SW 1271 (cell line): ENCODE measurements at places on chromosomes 13 and 19.

DNA sequence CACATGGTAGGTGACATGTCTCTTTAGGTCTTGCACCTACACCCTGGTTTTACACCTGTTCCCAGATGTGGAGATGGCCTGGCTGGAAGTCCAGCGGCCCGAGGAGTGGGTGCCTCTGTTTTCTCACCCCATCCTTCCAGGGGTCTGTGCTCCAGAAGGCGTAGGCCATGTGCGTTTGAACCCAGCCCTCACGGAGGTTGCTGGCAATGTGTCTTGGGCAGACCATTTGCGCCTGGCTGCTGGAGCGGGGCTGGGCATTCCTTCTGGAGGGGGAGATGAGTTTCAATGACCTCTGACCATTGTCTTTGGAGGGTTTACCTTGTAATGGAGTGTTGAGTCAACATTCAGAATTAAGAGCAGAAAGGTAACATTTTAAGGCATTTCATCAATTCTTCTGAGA is 54.8 kb upstream of the ZNF536 start:
- DNase-seq: no peak

DNA sequence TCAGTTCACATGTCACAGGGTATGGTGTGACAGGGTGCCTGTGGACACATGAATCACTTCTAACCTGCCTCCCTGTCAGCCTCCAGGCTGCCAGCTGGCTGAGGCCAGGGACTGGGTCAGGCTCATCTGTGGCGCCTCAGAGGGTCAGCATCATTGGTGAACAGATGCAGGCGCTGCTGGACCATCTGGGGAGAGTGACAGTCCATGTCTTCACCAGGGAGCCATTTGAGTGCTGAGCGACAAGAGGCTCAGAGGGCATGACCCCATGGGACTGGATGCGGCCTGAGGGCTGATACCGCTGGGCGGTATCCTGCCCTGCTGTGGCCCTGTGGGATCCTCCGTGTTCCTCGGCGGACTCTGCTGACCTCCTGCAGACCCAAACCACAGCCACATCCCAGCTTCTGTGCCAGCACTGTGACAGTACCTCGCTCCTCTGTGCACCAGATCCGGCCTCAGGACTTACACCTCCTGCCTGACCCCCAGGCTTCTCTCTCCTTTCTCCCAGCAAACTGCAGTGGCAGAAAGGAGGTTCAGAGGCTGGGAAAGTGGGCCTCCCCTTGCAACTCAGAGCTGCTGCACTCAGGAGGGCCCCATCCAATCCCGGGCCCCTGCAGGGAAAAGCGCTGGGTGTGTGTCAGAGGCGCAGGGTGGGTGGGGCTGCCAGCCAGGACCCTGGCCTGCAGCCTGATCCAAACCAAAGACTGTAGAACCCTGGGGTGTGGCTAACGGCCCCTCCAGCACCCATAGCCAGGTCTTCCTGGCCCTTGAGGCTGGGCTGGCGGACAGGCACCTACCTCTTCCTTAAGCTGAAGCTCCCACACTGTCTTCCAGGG is 10.2 kb downstream of the ACTMAP start:
- DNase-seq: no peak

- DNase-seq: no peak
These were observed 113.4 kb upstream of the SLITRK5 start for GRCh38 chr13:87557788-87558187.

- no peak for DNase-seq
These were observed 25.6 kb downstream of the LRCH1 start for GRCh38 chr13:46578590-46578975.

DNA sequence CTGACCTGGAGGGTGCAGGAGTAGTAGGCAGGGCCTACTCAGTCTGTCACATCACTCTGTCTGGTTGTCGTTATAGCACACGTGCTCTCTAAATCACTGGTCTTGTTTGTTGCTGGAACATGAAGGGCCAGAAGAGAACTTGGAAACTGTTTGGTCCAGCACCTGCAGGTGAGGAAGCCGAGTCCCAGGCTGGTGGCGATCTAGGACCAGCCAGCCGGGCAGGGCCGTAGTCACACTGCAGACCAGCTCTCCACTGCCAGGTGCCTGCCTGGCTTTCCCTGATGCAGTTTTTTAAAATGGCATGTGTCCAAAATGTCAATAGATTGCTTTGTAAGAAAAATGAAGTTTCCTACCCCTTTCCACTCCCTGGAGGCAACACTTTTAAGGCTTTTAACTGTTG is 53.7 kb downstream of the GGACT start:
- DNase-seq: no peak

GRCh38 chr13:29791997-29792780 is 58.2 kb downstream of the UBL3 start:
- DNase-seq: no peak

- DNase-seq: no peak
These were observed 726 bp upstream of the PEPD start for GRCh38 chr19:33522371-33522662.

DNA sequence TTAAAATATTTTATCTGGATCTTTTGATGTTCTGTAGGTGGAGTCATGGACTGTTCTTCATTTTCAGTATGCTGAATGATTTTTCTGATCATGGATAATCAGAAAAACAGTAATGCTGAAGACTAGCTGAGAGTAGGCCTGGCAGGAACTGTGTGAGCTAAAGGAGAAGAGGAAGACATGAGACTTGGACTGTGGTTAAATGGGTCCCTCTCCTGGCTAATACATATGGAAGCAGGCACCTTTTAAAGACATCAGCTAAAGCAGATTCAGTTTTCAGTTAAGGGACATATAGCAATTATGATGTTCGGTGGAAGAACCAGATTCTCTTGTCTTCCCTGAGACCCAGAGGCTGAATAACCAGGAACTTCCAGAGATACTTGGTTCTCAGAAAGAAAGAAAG is 169.4 kb downstream of the OLFM4 start:
- DNase-seq: peak; percentile 3

GRCh38 chr13:111626371-111627305 is 306.2 kb downstream of the TEX29 start:
- no peak for DNase-seq

DNA sequence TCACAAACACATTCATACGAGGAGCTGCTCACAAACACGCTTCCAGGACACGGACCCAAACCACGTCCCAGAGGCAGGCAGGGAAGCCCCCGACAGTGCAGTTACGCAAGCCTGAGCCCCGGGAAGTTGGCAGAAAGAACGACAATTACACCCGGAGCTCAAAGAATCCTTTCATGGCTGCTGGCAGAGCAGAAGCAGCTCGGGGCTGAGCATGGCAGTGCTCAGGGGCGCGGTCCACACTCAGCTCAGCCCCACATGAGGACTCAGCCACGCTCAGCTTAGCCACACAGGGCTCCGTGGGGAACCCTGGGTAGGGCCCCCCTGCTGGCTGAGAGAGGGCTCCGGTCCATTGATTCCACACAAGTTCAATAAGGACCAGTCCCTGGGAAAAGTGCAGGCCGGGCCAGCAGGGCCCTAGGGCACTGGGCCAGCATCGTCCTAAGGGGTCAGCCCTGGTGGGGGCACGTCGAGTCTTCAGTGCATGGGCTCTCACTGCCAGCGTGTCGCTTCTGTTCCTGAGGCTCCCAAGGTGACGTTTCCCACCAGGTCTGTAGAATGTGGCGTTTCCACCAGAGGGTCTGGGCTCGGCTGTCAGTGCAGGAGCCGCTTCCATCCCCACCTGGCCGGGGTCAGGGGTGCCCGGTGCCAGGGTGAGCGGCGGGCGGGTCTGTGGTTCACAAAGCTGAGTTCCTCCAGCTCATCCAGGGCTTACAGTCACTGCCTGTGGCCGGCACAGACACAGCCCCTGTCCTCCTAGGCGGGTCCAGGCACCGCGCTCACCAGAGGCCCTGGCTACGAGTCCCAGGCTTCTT is 23.1 kb downstream of the GAS6 start:
- DNase-seq: no peak

GRCh38 chr19:51660975-51661600 is 14.5 kb upstream of the SIGLEC14 start:
- no peak for DNase-seq

- no peak for DNase-seq
These were observed 1.7 kb downstream of the COMP start for GRCh38 chr19:18789422-18789869.

DNA sequence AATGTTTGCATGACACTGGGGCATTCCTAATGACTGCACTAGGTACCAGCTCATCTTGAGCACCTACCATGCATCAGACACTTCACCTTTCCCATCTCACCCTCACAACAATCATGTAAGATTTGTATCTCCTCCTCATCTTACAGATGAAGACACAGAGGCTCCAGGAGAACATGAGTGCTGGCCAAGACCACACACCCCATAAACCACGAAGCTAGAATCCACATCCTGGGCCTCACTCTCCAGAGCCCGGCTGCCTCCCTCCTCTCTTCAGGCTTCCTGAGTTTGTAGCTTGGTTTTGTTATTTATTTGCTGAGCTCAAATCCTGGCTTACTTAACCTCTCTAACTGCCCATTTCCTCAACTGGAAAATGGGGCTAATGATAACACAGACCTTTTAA is 25.9 kb downstream of the FAM216B start:
- DNase-seq: no peak

DNA sequence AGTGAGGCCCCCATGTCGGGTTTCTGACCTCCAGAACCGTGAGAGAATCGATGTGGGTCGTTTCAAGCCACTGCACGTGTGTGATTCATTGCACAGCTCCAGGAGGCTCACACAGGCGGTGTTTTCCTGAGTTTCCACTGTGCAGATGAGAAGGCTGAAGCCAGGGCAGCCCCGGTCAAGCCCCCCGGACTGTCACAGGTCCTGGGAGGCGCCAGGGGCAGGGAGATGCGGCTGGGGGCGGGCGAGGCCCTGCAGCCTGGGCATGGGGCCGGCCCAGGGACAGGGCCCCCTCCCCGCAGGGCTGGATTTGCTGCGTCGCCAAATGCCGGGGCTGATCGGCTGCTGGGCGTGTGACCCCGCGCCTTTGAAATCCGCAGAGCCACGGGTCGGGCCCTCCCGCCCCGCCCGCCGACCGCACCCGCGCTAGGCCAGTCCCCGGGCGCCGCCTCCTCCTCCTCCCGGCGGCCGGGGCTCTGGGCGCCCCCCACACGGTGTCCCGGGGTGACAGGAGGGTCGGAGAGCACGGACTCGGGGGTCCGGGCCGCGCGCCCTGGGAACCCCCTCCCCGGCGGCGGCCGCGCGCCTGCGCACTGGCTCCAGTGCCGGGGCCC is 9.9 kb upstream of the MKNK2 start:
- no peak for DNase-seq

DNA sequence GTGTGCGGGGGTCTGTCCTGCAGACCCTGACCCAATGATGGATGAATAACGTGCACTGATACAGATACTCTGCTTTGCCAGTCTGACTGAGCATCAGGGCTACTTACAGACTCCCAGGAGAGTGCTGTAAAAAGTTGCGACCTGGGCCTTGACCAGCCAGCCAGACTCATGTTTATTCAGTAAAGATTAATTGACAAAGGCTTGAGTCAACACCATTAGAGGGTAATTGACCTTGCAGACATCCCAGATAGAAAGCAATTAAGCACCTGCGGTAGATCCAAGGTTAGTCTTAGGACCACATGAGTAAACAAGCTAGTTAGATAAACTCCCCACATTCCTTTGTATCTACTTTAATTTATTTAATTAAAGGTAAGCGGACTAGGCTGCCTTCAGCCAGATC is 10.4 kb downstream of the NUDT19 start:
- DNase-seq: no peak

DNA sequence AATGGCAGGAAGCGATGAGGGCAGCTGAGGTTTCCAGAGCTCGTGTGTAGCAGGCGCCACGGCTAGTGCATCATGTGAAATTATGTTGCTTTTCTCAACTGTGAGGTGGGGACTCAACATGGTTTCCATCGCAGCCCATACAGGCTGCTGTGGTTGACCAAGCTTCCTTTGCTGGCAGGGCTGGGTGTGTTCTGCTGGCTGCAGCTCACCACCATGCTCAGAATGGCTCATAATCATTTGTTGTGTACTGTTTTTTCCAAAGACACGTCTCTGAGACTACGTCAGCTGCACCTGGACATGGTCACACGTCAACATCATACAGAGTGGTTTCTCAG is 16.1 kb upstream of the RASA3 start:
- no peak for DNase-seq

GRCh38 chr13:34640179-34640992 is 301.7 kb upstream of the NBEA start:
- DNase-seq: no peak

DNA sequence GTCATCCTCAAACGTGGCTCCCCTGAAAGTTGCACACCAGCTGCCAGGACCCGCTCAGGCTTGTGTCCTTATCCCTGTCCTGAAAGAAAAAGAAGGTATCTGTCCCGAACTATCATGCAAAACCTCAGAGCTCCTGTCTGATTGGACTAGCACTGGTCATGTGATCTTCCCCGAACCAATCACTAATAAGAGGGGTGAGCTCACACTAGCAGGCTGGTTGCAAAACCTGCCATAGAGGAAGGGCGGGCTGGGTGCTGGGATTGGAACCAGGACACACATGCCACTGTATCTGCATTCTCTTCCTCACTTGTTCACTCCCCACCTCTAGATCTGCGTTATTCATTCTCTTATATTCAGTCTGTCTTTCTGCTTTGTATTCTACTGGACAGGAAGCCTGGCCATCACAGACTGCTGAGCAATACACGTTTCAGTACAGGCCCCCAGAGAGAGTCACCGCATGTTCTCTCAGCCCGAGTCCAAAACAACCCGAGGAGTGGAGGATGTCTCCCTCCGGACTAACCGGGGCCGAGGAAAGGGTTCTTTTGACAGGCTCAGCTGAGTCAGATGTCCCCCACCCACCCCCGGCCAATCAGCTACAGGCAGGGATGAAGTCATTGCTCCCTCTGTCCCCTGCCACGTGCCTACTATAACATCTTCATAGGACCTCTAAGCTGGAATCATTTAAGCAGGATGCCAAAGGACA is 97.7 kb downstream of the SIPA1L3 start:
- no peak for DNase-seq

DNA sequence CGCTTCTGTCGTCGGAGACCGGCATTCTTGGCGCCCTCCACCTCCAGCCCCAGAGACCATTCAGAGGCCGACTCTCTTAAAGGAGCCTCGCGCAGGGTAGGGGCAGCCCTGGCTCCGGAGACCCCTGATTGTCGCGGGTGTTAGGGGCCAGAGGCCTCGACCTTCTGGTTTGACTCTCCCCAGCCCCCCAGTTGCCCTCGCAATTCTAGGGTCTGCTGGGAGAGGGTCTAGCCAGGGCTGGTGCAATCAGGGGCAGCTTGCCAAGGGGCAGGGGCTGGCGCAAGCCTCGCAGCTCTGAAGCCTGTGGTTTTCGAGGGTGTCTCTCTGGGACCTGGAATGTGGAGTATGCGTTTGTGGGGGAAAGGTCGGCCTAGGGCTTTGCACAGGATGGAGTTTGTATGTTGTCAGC is 1.6 kb upstream of the SLC7A10 start:
- no peak for DNase-seq

GRCh38 chr19:12647490-12648071 is 19.0 kb downstream of the MAN2B1 start:
- no peak for DNase-seq

GRCh38 chr19:13208672-13209483 is 58.7 kb downstream of the IER2 start:
- no peak for DNase-seq

- no peak for DNase-seq
These were observed 23.1 kb downstream of the LRFN3 start for GRCh38 chr19:35959040-35959967.

- DNase-seq: no peak
These were observed 110.3 kb downstream of the NALCN start for GRCh38 chr13:101305981-101306411.
